ENCODE measurements at places on chromosomes 7 and 10.
A peak's percentile ranks its signal among the peaks of the same experiment; 100 is the strongest.

DNA sequence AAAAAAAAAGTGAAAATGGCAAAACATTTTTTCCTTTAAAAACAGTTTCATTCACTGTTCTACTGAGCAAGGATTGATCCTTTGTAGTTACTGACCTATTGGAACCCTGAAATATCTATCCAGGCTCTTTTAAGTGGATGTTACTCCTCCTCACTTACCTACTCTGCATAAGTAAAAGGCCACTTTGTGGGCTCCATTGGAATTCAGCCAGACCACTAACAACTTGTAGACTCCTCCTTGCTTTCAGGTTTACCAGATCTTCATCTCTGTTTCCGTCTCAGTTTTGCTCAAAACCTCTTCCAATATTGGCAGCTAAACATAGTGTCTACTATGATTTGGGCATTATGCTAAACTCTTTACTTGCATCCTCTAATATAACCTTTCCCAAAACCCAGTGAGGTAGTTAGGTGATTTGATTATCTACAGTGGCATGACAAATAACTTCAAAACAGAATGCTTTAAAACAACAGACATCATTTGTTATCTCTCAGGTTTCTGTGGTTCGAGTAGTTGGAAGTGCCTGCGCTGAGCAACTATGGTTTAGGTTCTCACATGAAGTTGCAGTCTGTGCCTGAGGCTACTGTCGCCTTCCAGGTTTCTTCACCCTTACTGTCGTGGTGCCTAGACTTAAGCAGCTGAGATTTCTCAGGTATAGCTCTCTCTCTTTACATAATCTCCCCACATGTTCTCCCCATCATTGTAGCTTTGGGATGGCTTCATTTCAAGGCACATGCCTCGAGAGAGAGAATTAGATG is 698.2 kb downstream of the REEP3 start:
- DNase-seq: no peak

DNA sequence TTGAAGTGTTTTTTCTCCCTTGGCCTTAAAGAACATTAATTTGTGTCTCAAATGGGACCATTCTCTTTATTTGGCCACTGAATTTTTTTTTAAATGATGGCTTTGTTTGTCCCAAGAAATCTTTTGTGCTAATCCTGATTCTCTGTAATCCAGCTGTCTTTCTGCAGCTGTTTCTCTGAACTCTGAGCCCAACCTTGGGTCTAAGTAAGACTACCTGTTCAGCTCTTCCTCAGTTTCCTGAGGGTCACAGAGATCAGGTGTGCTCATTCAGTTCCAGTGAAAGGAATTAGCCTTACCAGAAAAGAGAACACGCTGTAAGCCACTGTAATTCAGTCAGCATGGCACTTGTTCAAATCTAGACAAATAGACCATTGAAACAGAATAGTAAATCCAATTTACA is 94.2 kb downstream of the ANKIB1 start:
- DNase-seq: no peak

DNA sequence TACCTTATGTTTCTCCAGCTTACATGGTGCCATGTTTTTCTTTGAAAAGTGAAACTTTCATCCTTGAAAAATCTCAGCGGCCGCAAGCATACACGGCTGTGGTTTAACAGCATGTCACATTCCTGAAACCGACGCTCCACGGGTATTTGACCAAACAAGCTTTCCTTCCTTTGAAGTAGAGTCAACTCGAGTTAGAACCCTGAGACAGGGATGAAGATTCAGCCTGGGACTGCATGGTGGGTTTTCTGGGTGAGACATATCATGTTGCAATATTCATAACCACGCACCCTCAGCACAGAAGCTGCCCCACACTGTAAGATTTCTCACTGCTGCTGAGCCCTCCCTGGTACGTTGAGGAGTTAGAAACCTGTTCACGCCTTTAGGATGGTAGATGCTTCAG is 8.1 kb downstream of the CYP26A1 start:
- DNase-seq: no peak

DNA sequence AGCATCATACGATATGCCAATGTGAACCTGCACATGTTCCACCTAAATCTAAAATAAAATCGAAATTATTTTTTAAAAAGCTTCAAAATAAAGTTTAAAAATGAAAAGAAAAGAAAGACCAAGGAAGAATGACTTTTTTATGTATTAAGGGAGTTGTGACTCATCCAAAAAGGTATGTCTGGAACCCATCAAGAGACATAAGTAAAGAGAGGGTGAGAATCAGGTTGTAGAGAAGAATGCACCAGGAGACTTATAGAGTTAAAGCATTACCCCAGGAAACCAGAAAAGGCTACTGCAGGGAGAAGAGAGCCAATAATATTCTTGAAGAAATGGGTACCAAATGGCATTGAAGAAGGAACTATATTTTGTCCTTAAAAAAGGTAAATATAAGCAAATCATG is 69.8 kb downstream of the CTTNBP2 start:
- no peak for DNase-seq

GRCh38 chr10:112159469-112159868 is 24.1 kb downstream of the GPAM start:
- no peak for DNase-seq

DNA sequence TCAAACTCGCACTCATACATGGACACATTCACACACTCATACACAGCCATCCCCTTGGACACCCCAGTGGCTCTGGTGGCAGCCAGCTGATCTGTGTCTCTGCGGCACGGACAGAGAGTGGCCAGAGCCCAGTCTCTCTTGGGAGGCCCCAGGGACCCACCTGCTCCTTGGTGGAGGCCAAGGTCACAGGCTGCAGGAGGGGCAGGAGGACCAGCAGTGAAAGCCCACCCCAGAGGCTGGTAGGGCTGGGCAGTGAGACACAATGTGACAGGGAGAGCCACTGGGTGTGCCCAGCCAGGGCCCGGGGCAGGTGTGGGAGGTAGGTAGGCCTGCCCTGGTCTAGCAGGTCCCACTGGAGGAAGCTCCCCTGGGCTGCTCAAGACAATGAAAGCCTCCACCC is 18.5 kb downstream of the SHH start:
- DNase-seq: peak; percentile 14

DNA sequence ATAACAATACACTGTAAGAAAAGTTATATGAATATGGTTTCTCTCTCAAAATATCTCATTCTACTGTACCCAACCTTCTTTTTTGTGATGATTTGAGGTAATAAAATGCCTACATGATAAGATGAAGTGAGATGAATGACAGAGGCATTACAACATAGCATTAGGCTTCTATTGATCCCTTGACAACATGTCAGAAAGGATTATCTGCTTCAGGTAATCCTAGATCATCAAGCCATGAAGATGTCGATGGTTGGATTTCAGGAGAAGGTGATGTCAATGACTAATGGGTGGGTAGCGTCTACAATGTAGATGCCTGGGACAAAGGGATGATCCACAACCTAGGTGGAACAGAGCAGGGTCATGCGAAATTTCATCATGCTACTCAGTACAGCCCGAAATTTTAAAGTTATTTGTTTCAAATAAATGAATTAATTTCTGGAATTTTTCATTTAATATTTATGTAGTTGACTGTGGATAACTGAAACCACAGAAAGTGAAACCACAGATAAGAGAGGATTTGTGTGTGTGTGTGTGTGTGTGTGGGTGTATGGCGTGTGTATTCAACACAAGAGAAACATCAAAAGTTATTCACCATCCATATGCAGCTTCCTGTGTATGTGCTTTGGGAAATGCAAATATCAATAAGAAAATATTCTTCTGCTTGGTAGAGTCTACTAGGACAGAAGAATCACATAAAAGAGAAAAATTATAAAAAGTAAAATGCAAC is 77.0 kb downstream of the MAGI2 start:
- DNase-seq: no peak

DNA sequence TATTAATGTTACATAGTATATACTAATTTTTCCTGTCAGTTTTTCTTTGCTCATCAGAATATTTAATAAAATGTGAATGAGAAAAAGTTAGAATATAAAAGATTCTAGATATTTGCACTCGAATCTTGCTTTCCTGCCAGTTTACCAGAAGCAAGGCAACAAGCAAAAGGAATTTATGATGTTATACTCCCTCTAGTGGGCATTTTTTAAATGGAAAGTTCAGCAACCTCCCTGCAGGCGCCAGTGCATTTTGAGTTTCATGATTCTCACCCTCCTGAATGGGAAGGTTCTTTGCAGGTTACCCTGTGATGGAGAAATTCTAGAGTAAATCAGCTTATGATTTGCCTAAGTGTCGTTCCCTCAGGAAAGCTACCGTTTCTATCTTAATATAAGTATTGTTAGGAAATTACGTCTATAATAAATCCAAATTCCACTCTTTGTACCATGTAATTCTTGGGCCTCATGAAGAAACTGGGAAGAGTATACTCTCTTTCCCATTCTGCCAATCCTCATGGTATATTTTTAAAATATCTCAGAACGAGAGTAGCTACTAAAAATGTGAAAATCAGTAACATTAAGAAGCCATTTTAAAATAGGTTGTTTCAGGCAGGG is 350.0 kb downstream of the CRPPA start:
- no peak for DNase-seq

- DNase-seq: no peak
Observed at GRCh38 chr10:94138391-94138790, 144.7 kb downstream of the PLCE1 start.

GRCh38 chr7:46930366-46930765 is 651.5 kb downstream of the TNS3 start:
- no peak for DNase-seq

DNA sequence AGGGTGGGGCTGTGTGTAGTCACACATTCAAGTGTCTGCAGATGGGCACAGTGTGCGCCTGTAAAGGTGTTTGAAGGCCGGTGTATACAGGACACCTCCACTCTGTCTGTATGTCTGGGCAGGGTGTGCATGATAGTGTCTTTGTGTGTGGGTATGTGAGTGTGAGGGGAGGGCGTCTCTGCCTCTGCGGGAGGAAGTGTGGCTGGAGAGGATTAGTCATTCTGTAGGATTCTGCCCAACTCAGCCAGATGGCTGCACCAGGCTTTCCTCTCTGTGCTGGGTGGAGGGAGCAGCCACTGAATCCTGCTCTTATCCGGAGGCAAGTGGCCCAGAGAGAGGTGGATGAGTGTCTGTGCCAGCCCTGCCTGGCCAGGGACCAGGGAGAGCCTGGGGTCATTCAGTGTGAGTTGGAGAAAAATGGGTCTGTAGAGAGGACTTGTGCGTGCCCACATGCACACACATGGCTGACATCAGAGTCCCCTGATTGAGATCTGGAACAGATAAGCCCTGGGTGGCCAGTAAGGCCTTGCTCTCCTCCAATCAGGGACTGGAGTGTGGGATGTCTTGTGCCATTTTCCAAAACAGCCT is 1.7 kb downstream of the SFXN3 start:
- DNase-seq: peak; percentile 71

- no peak for DNase-seq
Observed at GRCh38 chr7:69840248-69840647, 242.0 kb downstream of the AUTS2 start.
